ENCODE measurements at places on chromosomes 7 and 10. TPM values are rescaled to one million over a fixed set of nuclear protein-coding genes. Genes with fewer than 3 reads are reported as not detected.

Gene LIPJ
- not detected for total RNA-seq

Gene CYP3A4
- total RNA-seq = not detected

Gene STAG3
- 28.3 TPM for total RNA-seq

Gene FGFBP3
- 1.5 TPM for total RNA-seq

Gene NIPSNAP2
- total RNA-seq = 60.5 TPM

Gene COL17A1
- not detected for total RNA-seq

Gene CCDC3
- 0.14 TPM for total RNA-seq

GRCh38 chr7:78140109-78140508 lies 341.5 kb downstream of the PHTF2 start:
- H3K4me3 ChIP-seq = no peak overlapping the region
- no peaks in the 10 kb centered on the region for H3K36me3 ChIP-seq
- peaks cover 3% of the 10 kb centered on the region for H3K27me3 ChIP-seq
- H3K27ac ChIP-seq = no peak overlapping the region
- no peaks in the 10 kb centered on the region for H3K4me1 ChIP-seq

GRCh38 chr7:153383781-153384180 lies 624.2 kb downstream of the ACTR3B start:
- H3K27ac ChIP-seq = no peak overlapping the region
- H3K36me3 ChIP-seq = no peaks in the 10 kb centered on the region
- H3K4me3 ChIP-seq = no peak overlapping the region

GRCh38 chr10:103727546-103727963 lies 127.8 kb downstream of the SH3PXD2A start:
- no peaks in the 10 kb centered on the region for H3K36me3 ChIP-seq
- DNase-seq = no peak
- no peak overlapping the region for H3K27ac ChIP-seq
- H3K4me1 ChIP-seq = no peaks in the 10 kb centered on the region
- H3K27me3 ChIP-seq = no peaks in the 10 kb centered on the region
- H3K4me3 ChIP-seq = no peak overlapping the region

- no peak overlapping the region for H3K27ac ChIP-seq
- H3K36me3 ChIP-seq = no peaks in the 10 kb centered on the region
- H3K4me1 ChIP-seq = peaks cover 2% of the 10 kb centered on the region
- DNase-seq = peak; percentile 72
- H3K4me3 ChIP-seq = no peak overlapping the region
Measured at GRCh38 chr7:38398725-38399321, 125.4 kb upstream of the TARP start.

DNA sequence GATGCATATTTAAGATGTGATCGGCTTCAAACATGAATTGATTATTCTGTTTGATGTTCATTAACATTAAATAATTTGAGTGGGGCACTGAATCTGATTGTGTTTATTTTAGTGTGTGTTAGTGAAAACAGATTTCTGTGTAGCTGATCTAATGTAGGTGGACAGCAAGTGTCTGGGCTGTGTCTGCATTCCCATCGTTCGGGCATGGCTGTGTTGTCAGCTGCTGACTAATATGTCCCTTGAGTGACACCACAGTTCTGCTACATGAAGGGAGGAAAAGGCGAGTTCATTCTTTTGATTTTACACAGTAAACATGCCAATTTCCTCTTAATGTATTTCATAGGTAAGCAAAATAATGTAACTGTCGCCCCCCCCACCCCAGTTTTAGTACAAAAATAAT lies 203.0 kb downstream of the CNTNAP2 start:
- no peaks in the 10 kb centered on the region for H3K36me3 ChIP-seq
- H3K4me1 ChIP-seq = no peaks in the 10 kb centered on the region
- H3K27me3 ChIP-seq = no peaks in the 10 kb centered on the region

GRCh38 chr10:27157150-27157549 lies 2.0 kb downstream of the MASTL start:
- H3K36me3 ChIP-seq = peaks cover 58% of the 10 kb centered on the region
- DNase-seq = no peak
- H3K4me3 ChIP-seq = peak overlapping the region; percentile 94
- no peaks in the 10 kb centered on the region for H3K27me3 ChIP-seq
- peak overlapping the region; percentile 84 for H3K27ac ChIP-seq

DNA sequence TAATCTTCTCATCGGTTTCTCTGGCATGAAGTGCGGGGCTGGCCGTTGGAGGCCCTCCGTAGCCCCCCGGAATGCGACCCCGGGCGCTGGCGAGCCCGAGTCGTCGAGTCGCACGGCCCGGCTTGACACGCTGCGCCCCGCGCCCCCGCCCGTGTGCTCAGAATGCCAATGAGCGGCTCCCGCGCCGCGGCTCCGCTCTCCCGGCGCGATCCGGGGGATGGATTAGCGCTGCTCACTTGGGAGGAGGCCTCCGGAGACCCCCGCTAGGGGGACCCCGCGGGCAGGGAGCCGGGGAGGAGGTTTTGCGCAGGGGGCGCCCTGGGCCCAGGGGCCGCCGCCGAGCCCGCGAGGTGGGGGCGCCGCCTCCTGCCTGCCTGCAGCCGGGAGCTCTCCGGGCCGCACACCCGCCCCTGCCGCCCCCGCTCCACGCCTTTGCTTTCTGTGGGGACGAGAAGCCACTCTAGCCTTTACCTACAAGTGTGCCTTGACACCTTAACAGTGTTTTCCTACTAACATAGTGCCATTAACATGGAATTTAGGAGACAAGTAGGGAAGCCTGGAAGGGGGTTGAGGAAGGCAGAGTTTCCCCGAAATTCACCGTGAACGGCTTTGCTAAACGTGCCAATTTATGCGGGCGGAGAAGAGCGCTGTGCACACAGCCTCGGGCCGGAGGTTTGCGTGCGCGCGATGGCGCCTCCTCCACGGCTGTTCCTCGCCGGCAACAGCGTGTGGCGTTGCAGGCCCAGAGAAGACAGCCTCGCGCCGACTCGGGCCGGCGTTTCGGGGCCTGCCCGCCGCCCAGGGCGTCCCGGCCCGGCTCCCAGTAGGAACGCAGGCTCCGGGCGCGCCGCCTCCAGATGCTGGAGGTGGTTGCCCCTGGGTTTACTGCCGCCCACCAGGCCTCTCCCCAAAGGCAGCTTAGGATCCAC lies 7.1 kb downstream of the SHH start:
- no peak overlapping the region for H3K4me3 ChIP-seq
- no peaks in the 10 kb centered on the region for H3K36me3 ChIP-seq

GRCh38 chr7:38280707-38281106 lies 7.3 kb upstream of the TARP start:
- H3K4me3 ChIP-seq = no peak overlapping the region
- H3K4me1 ChIP-seq = no peaks in the 10 kb centered on the region
- H3K27me3 ChIP-seq = no peaks in the 10 kb centered on the region
- H3K36me3 ChIP-seq = no peaks in the 10 kb centered on the region
- H3K27ac ChIP-seq = no peak overlapping the region

- no peaks in the 10 kb centered on the region for H3K36me3 ChIP-seq
- DNase-seq = peak; percentile 73
- H3K27me3 ChIP-seq = peaks cover 31% of the 10 kb centered on the region
- H3K27ac ChIP-seq = no peak overlapping the region
- H3K4me1 ChIP-seq = peaks cover 2% of the 10 kb centered on the region
Measured at GRCh38 chr7:101058355-101058754, 26.9 kb upstream of the TRIM56 start.

GRCh38 chr10:47340608-47341170 lies 7.5 kb upstream of the RBP3 start:
- peak; percentile 84 for DNase-seq
- H3K36me3 ChIP-seq = no peaks in the 10 kb centered on the region
- H3K4me1 ChIP-seq = no peaks in the 10 kb centered on the region
- no peak overlapping the region for H3K27ac ChIP-seq
- no peak overlapping the region for H3K4me3 ChIP-seq

DNA sequence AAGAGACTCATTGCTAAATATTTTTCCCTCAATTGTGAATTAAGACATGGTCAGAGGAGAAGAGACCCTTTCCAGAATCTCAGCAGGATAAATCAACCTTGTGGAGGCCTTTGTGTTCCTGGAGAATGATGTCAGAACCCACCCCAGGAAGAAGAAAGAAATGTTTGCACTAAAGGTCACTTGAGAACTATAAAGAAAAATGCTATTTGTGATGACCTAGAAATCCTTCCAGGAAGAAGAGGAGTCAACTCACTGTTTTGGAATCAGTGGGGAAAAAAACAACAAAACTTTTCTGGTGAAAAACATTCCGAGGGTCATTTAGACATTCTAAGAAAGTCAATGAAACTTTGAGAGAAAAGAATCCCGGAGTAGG lies 129.1 kb upstream of the ANKRD1 start:
- peaks cover 5% of the 10 kb centered on the region for H3K27me3 ChIP-seq
- DNase-seq = no peak
- no peak overlapping the region for H3K4me3 ChIP-seq
- no peaks in the 10 kb centered on the region for H3K4me1 ChIP-seq

- H3K4me3 ChIP-seq = no peak overlapping the region
- DNase-seq = no peak
- H3K27me3 ChIP-seq = no peaks in the 10 kb centered on the region
- no peaks in the 10 kb centered on the region for H3K36me3 ChIP-seq
Measured at GRCh38 chr7:136911344-136911743, 42.9 kb downstream of the CHRM2 start.

DNA sequence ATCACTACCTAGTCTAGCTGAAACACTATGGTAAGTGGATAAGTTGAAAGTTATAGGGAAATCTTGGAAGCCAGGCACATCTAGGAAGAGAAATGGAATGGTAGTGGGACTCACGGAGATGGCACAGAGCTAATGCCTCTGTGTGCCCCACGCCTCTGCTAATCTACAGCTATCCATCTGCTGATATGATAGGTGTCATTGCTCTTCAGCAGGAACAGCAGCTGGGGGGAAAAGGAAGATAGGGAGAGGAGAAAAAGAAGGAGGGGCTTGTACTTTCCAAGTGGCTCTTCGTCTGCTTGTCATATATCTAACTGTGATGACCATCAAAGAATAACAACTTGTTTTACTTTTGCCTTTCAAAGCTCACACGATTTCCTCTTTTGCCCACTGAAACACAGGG lies 1199.1 kb upstream of the SORCS1 start:
- DNase-seq = no peak
- H3K4me3 ChIP-seq = no peak overlapping the region
- no peak overlapping the region for H3K27ac ChIP-seq
- H3K4me1 ChIP-seq = no peaks in the 10 kb centered on the region
- H3K36me3 ChIP-seq = no peaks in the 10 kb centered on the region

DNA sequence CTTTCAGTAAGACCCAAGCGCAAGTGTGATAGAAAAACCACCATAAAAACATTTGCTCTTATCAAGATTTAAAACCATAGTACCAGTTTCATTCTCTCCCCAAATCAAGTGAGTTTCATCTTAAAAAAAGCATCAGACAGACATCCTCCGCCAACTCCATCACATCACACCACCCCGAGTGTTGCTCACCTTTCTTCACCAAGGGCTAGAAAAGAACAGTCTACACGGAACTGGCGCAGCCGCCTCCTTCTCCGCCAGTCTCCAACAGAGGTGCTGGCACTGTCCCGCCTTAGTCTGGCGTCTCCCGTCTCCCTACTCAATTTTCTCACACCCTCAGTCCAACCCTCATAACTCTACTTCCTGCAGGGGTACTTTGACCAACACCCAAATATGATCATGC lies 46.9 kb upstream of the WIPI2 start:
- H3K27ac ChIP-seq = peak overlapping the region; percentile 68
- peak; percentile 68 for DNase-seq
- no peaks in the 10 kb centered on the region for H3K36me3 ChIP-seq
- H3K4me3 ChIP-seq = peak overlapping the region; percentile 59

DNA sequence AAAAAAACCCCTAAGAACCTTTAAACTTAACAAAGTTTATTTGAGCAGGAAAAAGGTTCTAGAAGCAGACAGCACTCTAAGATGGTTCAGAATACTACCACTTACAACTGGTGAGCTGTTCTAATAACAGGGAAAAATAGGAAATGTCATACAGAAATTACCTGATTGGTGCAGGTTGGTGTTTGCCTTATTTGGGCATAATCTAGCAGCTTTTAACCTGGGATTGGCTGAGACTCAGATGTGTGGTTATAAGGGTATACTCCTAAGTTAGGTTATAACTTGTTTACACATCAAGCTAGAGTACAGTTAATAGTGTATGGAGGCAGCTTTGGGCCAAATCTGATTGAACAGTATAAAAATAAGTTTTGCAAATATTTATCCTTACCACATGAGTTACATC lies 59.8 kb downstream of the MAPK8 start:
- H3K27me3 ChIP-seq = no peaks in the 10 kb centered on the region
- no peak overlapping the region for H3K27ac ChIP-seq
- peaks cover 17% of the 10 kb centered on the region for H3K4me1 ChIP-seq
- no peak overlapping the region for H3K4me3 ChIP-seq
- DNase-seq = no peak

- no peak for DNase-seq
- H3K27ac ChIP-seq = no peak overlapping the region
- H3K36me3 ChIP-seq = no peaks in the 10 kb centered on the region
Measured at GRCh38 chr10:70950037-70950436, 61.7 kb upstream of the PCBD1 start.

GRCh38 chr10:123906296-123906695 lies 14.7 kb upstream of the CPXM2 start:
- H3K27me3 ChIP-seq = peaks cover 25% of the 10 kb centered on the region
- no peak overlapping the region for H3K4me3 ChIP-seq
- no peaks in the 10 kb centered on the region for H3K36me3 ChIP-seq

DNA sequence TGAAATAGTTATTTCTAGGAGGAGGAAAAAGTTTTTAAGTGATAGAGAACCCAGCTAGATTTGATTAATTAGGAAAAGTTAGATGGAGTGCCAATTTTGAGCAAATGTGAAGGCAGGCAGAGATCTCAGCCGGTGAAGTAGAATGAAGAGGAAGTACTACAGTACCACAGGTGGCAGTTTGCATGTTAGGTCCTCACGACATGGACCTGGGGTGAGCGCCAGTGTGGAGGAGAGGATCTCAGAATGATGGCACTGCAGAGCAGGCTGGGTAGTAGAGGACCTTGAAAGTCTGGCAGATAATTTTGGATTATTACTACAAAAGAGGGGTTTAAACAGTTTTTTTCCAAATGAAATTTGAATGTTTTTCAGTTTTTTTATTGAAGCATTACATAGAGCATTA lies 81.1 kb downstream of the GNAI1 start:
- DNase-seq = no peak
- H3K36me3 ChIP-seq = peaks cover 7% of the 10 kb centered on the region
- no peak overlapping the region for H3K27ac ChIP-seq
- peaks cover 14% of the 10 kb centered on the region for H3K4me1 ChIP-seq

DNA sequence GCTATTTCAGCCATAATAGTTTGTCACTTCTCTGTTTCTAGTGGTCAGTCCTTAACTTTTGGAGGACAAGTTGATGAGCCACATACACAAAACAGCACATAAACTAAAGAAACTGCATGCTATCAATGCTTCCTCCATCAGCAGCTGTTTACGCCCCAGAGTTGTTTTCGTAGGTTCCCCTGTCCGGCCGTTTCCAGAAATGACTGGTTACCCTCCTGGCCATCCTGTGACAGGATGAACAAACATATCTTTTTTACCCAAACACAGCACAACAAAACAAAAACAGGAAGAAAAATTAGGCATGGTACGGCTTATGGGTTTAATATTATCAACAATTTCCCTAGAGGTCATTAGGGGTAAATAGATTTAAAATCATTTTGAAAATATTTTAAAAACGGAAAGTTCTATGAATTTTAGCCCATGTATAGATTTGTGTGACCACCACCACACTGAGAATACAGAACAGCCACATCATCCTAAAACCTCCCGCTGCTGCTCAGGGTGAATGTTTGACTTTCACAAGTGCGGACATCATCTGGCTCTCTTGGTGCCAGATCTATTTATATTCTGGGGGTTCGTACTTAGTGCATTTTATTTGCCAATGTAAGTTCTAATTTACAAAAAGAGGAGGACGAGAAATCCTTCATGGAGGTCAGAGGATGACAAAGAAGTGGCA lies 74.8 kb downstream of the HIPK2 start:
- H3K36me3 ChIP-seq = peaks cover 4% of the 10 kb centered on the region
- H3K4me1 ChIP-seq = peaks cover 18% of the 10 kb centered on the region
- no peak overlapping the region for H3K4me3 ChIP-seq
- H3K27me3 ChIP-seq = no peaks in the 10 kb centered on the region

GRCh38 chr7:85600395-85600794 lies 413.5 kb upstream of the SEMA3D start:
- H3K27ac ChIP-seq = no peak overlapping the region
- H3K27me3 ChIP-seq = no peaks in the 10 kb centered on the region
- H3K4me3 ChIP-seq = no peak overlapping the region
- DNase-seq = no peak
- no peaks in the 10 kb centered on the region for H3K4me1 ChIP-seq
